ENCODE measurements at places on chromosomes 5 and 9.

GRCh38 chr5:172004824-172005237, 1.6 kb downstream of the FBXW11 start:
- DNase-seq = peak; percentile 40

DNA sequence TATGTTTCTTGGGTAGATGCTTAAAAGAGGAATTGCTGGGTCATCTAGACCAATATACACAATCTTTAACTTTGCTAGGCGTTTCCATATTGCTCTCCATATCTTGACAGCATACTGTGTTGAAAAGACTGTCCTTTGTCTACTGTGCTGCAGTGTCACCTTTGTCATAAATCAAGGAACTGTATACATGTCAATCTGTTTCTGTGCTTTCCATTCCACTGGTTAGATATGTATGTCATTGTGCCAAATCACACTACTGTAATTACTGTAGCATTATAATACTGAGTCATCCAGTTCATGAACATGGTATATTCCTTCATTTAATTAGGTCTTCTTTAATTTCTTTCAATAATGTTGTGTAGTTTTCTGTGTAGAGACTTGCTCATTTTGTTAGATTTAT, 149.7 kb upstream of the RASGRF2 start:
- DNase-seq = no peak

- no peak for DNase-seq
Observed at GRCh38 chr5:43370352-43370751, 41.8 kb downstream of the CCL28 start.

GRCh38 chr5:109529520-109529919, 119.7 kb upstream of the PJA2 start:
- peak; percentile 18 for DNase-seq

DNA sequence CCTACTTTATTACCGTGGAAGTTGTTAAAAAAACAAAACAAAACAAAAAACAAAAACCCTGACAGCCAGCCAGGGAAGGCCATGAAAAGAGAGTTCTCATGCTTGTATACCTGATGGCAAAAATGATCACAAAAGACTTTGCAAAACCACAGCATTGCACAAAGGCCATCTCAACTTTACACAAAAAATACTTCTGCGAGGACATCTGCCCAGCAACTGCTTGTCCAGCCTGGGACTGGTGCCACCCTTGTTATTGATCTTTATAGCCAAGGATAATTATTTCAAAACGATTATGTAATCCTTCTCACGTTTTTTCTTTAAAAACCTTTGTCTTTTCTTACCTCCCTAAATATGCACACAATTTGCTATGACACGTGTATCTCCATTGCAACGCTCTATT, 42.2 kb upstream of the SLC28A3 start:
- DNase-seq = no peak

DNA sequence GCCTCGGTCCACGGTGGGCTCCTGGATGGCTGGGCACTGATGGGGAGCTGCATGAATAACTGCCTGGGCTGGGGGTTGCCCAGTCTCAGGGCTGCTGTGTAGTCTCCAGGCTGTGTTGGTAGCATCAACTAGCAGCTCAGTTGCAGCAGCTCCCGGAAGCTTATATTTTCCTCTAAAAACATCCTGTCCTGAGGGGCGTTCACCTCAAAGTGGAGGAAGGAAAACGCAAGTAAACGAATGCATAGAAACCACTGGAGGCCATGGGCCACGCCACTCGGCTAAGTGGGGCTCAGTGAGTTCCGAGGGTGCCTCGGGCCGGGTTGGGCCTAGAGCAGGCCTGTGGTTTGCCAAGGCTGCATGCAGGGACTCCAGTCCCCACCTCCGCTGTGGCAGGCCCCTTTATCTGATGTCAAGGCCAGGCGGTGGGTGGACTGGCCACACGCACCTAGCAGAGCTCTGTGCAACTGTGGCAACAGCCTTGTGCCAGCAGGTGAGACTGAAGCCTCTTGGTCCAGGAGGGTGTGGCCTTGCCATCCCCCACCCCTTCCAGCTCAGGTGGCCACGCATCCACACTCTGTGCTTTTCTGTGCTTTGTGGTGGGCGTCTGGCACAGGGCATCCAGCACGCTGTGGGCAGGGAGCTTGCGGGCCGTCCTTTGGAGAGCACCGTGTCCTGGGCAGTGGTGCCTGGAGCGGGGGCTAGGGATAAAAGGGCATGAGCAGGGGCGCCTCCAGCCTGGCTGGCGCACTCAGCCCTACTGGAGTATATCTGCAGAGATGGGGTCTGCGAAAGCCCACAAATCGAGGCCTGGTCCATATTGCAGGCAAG, 15.1 kb downstream of the TCF7 start:
- DNase-seq = no peak

Data from fibroblast of skin of right quadriceps (primary cell).